Keratinocyte (primary cell): ENCODE measurements at places on chromosomes 7 and 10. TPM values are rescaled to one million over a fixed set of nuclear protein-coding genes. Genes with fewer than 3 reads are reported as not detected.

The PWWP2B gene
- 3.1 to 6.5 TPM (median 3.8 TPM) in 3 replicates for polyA plus RNA-seq

The NOD1 gene
- polyA plus RNA-seq: 3.4 to 4.3 TPM (median 3.9 TPM) in 3 replicates

The AP5Z1 gene
- polyA plus RNA-seq: 11.9 to 31.6 TPM (median 12.6 TPM) in 3 replicates

The KEL gene
- polyA plus RNA-seq: 0.09 TPM in 1 of 3 replicates, not detected in the others

The CYP2C19 gene
- 0.03 TPM in 1 of 3 replicates, not detected in the others for polyA plus RNA-seq

The HOXA13 gene
- polyA plus RNA-seq: not detected in 3 replicates

The MORN4 gene
- polyA plus RNA-seq: 9.1 to 12.6 TPM (median 10.3 TPM) in 3 replicates

The ASZ1 gene
- not detected in 3 replicates for polyA plus RNA-seq

The ADARB2 gene
- 0.06 to 0.13 TPM in 2 of 3 replicates, not detected in the other for polyA plus RNA-seq

The PRPS1L1 gene
- polyA plus RNA-seq: not detected in 3 replicates

The NMT2 gene
- 6.7 to 19.1 TPM (median 9.9 TPM) in 3 replicates for polyA plus RNA-seq

The CUBN gene
- polyA plus RNA-seq: 0.06 to 0.35 TPM (median 0.07 TPM) in 3 replicates

The STK31 gene
- polyA plus RNA-seq: 0.01 to 0.03 TPM in 2 of 3 replicates, not detected in the other

The PTPRE gene
- 10.5 to 16.0 TPM (median 15.1 TPM) in 3 replicates for polyA plus RNA-seq

The CCDC136 gene
- 0.84 to 1.6 TPM (median 1.5 TPM) in 3 replicates for polyA plus RNA-seq

The BTBD16 gene
- polyA plus RNA-seq: 3.3 to 4.9 TPM (median 4.1 TPM) in 3 replicates

The SKIDA1 gene
- 0.13 to 0.44 TPM (median 0.15 TPM) in 3 replicates for polyA plus RNA-seq

The GRK5 gene
- polyA plus RNA-seq: 3.6 to 12.2 TPM (median 7.6 TPM) in 3 replicates

The CDHR1 gene
- 1.4 to 5.7 TPM (median 5.2 TPM) in 3 replicates for polyA plus RNA-seq

The CALHM3 gene
- not detected in 3 replicates for polyA plus RNA-seq

The CDHR3 gene
- polyA plus RNA-seq: 0.32 to 1.2 TPM (median 0.64 TPM) in 3 replicates

The TBRG4 gene
- polyA plus RNA-seq: 88.2 to 115 TPM (median 90.5 TPM) in 3 replicates

The VSTM2A gene
- not detected in 3 replicates for polyA plus RNA-seq

The ACTR1A gene
- polyA plus RNA-seq: 160 to 229 TPM (median 162 TPM) in 3 replicates

The SCIN gene
- 0.05 TPM in 1 of 3 replicates, not detected in the others for polyA plus RNA-seq

The CPA4 gene
- 248 to 423 TPM (median 276 TPM) in 3 replicates for polyA plus RNA-seq

The SPAG6 gene
- not detected in 3 replicates for polyA plus RNA-seq

The CCL24 gene
- polyA plus RNA-seq: not detected in 3 replicates

The INSYN2A gene
- polyA plus RNA-seq: 0.01 TPM in 1 of 3 replicates, not detected in the others

The TMEM196 gene
- polyA plus RNA-seq: not detected in 3 replicates

The SPDYE8 gene
- polyA plus RNA-seq: not detected in 3 replicates

The C10orf67 gene
- 0.07 to 0.26 TPM (median 0.26 TPM) in 3 replicates for polyA plus RNA-seq

The GIMAP4 gene
- polyA plus RNA-seq: 0.07 TPM in 1 of 3 replicates, not detected in the others

The CPA2 gene
- 0.33 to 0.41 TPM (median 0.36 TPM) in 3 replicates for polyA plus RNA-seq

The GPAM gene
- 5.8 to 7.4 TPM (median 6.0 TPM) in 3 replicates for polyA plus RNA-seq

The PYROXD2 gene
- 4.0 to 6.9 TPM (median 4.4 TPM) in 3 replicates for polyA plus RNA-seq

The LBX1 gene
- not detected in 3 replicates for polyA plus RNA-seq

The MYH16 gene
- 0.55 to 2.2 TPM (median 0.69 TPM) in 3 replicates for polyA plus RNA-seq

The NRBF2 gene
- polyA plus RNA-seq: 25.0 to 31.1 TPM (median 30.8 TPM) in 3 replicates

The MSMB gene
- not detected in 3 replicates for polyA plus RNA-seq

The MAP3K8 gene
- 0.88 to 4.9 TPM (median 4.0 TPM) in 3 replicates for polyA plus RNA-seq

The TBC1D12 gene
- 2.3 to 7.0 TPM (median 4.6 TPM) in 3 replicates for polyA plus RNA-seq

The RSPH10B gene
- polyA plus RNA-seq: 0.03 TPM in 1 of 3 replicates, not detected in the others

The CCDC3 gene
- polyA plus RNA-seq: 0.25 to 0.39 TPM (median 0.35 TPM) in 3 replicates

The PODXL gene
- 0.04 to 0.08 TPM (median 0.08 TPM) in 3 replicates for polyA plus RNA-seq

The SLC39A12 gene
- 0.03 to 0.13 TPM (median 0.07 TPM) in 3 replicates for polyA plus RNA-seq

The CCDC186 gene
- 6.5 to 13.0 TPM (median 8.0 TPM) in 3 replicates for polyA plus RNA-seq

The HOXA6 gene
- 0.52 to 0.72 TPM (median 0.54 TPM) in 3 replicates for polyA plus RNA-seq

The ZNF804B gene
- polyA plus RNA-seq: not detected in 3 replicates

The PAPSS2 gene
- polyA plus RNA-seq: 1.1 to 1.7 TPM (median 1.1 TPM) in 3 replicates

The RAMP3 gene
- not detected in 3 replicates for polyA plus RNA-seq
